ENCODE measurements at places on chromosomes 6 and 20. TPM values are rescaled to one million over a fixed set of nuclear protein-coding genes. Genes with fewer than 3 reads are reported as not detected.
A peak's percentile ranks its signal among the peaks of the same experiment; 100 is the strongest.

DOK5 gene
- polyA plus RNA-seq: 5.7 TPM

GRCh38 chr20:58028123-58028522, 200.3 kb downstream of the ANKRD60 start:
- DNase-seq: no peak

MYH7B gene
- polyA plus RNA-seq: 6.3 TPM

GABRR1 gene
- polyA plus RNA-seq: not detected

GRCh38 chr6:168507297-168507696, 66.3 kb downstream of the SMOC2 start:
- DNase-seq: peak; percentile 28

- no peak for DNase-seq
Measured at GRCh38 chr20:37389241-37389747, 43.4 kb downstream of the SRC start.

Data from brain (organoid and tissue), 16 donors.